Activated CD4-positive, alpha-beta memory T cell treated with anti-CD3 and anti-CD28 coated beads for 36 hours (primary cell): ENCODE measurements at places on chromosomes 3 and 15. TPM values are rescaled to one million over a fixed set of nuclear protein-coding genes. Genes with fewer than 3 reads are reported as not detected.

Gene CCDC54
- not detected for total RNA-seq

Gene CYP8B1
- not detected for total RNA-seq

Gene NDN
- total RNA-seq, result 1.3 TPM

Gene NAALADL2
- total RNA-seq, result not detected

Gene MNS1
- total RNA-seq, result 0.10 TPM

Gene FETUB
- total RNA-seq, result not detected

Gene CLSTN2
- not detected for total RNA-seq

Gene MORC1
- not detected for total RNA-seq

Gene TMA7
- 318 TPM for total RNA-seq

Gene MIX23
- total RNA-seq, result 86.4 TPM

Gene UBAP1L
- 2.4 TPM for total RNA-seq

Gene FEZF2
- not detected for total RNA-seq

Gene VGLL3
- not detected for total RNA-seq

Gene IL12A
- total RNA-seq, result not detected

DNA sequence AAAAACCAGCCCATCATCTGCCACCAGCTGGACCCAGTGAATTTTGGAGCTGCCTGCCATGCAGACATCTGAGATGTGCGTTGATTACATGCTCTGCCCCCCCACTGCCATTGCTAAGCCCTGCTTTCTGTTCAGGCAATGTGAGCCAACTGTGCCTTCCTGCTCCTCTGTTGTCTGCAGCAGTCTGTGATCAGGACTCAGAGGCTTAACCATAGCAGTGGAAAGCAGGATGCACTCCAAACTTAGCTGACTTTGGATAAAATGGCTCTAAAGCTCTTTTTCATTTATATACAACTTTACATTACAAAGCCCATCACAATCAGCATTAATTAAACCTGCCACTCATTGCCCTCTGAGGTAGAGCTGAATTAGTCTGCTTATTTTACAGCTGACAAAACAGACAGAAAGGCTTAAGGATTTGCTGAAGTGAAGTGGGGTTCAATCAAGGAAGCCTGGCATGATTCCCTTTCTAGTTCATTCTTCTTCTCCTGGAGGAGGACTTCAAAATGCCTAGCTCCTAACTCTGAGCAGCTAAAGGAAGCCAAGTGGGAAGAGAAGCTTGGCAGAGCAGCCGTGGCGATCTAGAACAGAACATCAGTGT, 15.7 kb upstream of the RPS27L start:
- no peak overlapping the region for H3K27ac ChIP-seq
- H3K4me3 ChIP-seq, result no peak overlapping the region
- DNase-seq, result no peak
- H3K27me3 ChIP-seq, result no peaks in the 10 kb centered on the region
- peaks cover 15% of the 10 kb centered on the region for H3K4me1 ChIP-seq

- H3K4me1 ChIP-seq, result no peaks in the 10 kb centered on the region
- H3K4me3 ChIP-seq, result no peak overlapping the region
- DNase-seq, result no peak
- no peaks in the 10 kb centered on the region for H3K36me3 ChIP-seq
These were observed 232.2 kb upstream of the ROBO1 start for GRCh38 chr3:80000022-80000421.

GRCh38 chr15:93719921-93720351, 511.4 kb upstream of the MCTP2 start:
- H3K27ac ChIP-seq, result no peak overlapping the region
- no peak for DNase-seq
- no peaks in the 10 kb centered on the region for H3K4me1 ChIP-seq
- H3K27me3 ChIP-seq, result no peaks in the 10 kb centered on the region

- no peak overlapping the region for H3K27ac ChIP-seq
- H3K4me3 ChIP-seq, result no peak overlapping the region
- H3K36me3 ChIP-seq, result no peaks in the 10 kb centered on the region
- no peaks in the 10 kb centered on the region for H3K27me3 ChIP-seq
These were observed 236.5 kb downstream of the LRTM1 start for GRCh38 chr3:54691289-54691771.

DNA sequence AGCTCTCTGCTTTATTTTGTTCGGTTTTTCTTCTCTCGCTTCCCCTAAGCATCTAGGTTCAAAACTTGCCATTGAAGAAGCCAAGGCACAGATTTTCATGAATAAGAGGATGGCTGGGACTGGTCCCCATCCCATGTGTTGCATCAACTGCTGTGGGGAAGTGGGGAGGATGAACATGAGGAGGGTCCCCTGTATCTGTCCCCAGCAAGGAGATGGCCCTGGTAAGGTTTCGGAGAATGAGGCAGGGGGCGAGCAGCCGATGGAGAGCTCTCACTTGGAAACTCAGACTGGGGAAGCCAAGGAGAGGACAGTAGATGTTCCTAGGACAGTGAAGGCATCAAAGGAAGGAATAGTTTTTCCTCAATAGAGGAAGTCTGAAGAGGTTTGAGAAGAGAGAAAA, 142.0 kb upstream of the ATP2B2 start:
- no peak for DNase-seq
- H3K27me3 ChIP-seq, result no peaks in the 10 kb centered on the region
- H3K27ac ChIP-seq, result no peak overlapping the region
- no peak overlapping the region for H3K4me3 ChIP-seq
- no peaks in the 10 kb centered on the region for H3K36me3 ChIP-seq

GRCh38 chr3:52897130-52898122, at the start of gene STIMATE:
Gene STIMATE, minus strand, starts transcription at chr3:52897548. Its CDS starts 98 bp downstream, at chr3:52897450.
- H3K36me3 ChIP-seq, result no peaks in the 10 kb centered on the region
- H3K4me3 ChIP-seq, result peak within 1 kb of the TSS; percentile 89
- DNase-seq, result peak; percentile 89
- H3K27me3 ChIP-seq, result no peaks in the 10 kb centered on the region
- peak within 1 kb of the TSS; percentile 61 for H3K27ac ChIP-seq
- H3K4me1 ChIP-seq, result peaks cover 49% of the 10 kb centered on the region

DNA sequence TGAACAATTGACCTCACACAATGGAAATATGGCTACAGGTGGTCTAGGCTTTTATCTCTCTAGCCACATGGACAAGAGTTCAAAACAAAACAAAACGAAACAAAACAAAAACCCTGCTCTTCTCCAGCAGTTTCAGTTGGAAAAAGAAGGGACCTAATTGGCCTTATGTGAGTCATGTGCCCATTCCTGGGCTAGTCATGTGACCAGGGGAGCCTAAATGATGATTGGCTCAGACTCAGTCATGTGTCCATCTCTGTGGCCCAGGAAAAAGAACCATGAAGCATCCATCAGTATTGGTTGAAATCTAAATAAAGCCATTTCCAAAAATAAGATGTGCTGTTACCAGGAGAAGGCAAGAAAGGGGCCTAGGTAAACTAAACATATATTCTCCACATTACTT, 96.8 kb downstream of the ANXA2 start:
- H3K27ac ChIP-seq, result no peak overlapping the region
- no peak for DNase-seq

DNA sequence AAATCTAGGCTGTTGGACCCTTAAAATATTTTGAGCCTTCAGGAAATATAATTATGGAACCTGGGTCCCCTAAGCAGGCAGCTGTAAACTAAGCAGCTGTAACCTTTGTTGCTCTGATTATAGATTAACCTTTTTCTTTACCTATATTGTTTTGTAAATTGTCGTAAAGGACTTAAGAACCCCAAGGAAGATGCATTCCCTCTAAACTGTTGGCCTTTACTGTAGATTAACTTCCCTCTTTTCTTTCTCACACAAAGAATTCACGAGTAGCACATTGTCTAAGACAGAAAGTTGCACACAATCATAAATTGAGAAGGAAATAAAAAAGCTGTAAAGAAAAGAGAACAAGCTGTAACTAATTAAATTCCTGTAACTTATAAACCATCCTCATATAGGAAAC, 877.3 kb downstream of the ROBO2 start:
- no peaks in the 10 kb centered on the region for H3K36me3 ChIP-seq
- H3K4me3 ChIP-seq, result no peak overlapping the region
- DNase-seq, result no peak
- no peaks in the 10 kb centered on the region for H3K27me3 ChIP-seq
- no peak overlapping the region for H3K27ac ChIP-seq

GRCh38 chr15:80659375-80659774, 35.7 kb upstream of the ABHD17C start:
- H3K36me3 ChIP-seq, result no peaks in the 10 kb centered on the region
- no peaks in the 10 kb centered on the region for H3K4me1 ChIP-seq
- H3K27ac ChIP-seq, result no peak overlapping the region
- H3K4me3 ChIP-seq, result no peak overlapping the region
- DNase-seq, result no peak

GRCh38 chr3:53753518-53754183, 92.6 kb downstream of the CHDH start:
- H3K36me3 ChIP-seq, result no peaks in the 10 kb centered on the region
- peaks cover 34% of the 10 kb centered on the region for H3K4me1 ChIP-seq
- H3K27me3 ChIP-seq, result peaks cover 8% of the 10 kb centered on the region
- peak overlapping the region; percentile 66 for H3K27ac ChIP-seq
- no peak overlapping the region for H3K4me3 ChIP-seq

DNA sequence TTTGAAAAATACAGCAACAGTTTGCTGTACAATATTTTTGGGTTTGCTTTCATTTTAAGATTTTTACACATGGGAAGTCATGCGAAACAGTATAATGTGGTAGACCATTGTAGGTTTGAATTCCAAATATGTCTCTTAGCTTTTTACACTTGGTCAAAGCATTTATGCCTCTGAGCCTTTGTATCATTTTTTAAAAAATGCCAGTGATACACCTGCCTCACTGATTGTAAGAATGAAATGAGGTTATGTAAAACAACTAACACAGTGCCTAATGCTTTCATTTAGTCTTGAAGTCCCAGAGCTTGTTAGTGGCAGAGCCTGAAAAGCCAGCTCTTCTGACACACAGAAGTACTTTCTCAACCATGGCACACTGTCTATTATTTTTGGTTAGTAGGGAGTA, 202.0 kb downstream of the UBE2E2 start:
- H3K36me3 ChIP-seq, result no peaks in the 10 kb centered on the region
- H3K27me3 ChIP-seq, result no peaks in the 10 kb centered on the region
- no peaks in the 10 kb centered on the region for H3K4me1 ChIP-seq
- H3K4me3 ChIP-seq, result no peak overlapping the region
- no peak for DNase-seq

- peaks cover 80% of the 10 kb centered on the region for H3K27me3 ChIP-seq
- peaks cover 25% of the 10 kb centered on the region for H3K4me1 ChIP-seq
- peaks cover 30% of the 10 kb centered on the region for H3K36me3 ChIP-seq
- no peak for DNase-seq
- H3K4me3 ChIP-seq, result no peak within 1 kb of the TSS
These were observed at the start of gene ZIC1 for GRCh38 chr3:147409143-147410115. Gene ZIC1, plus strand, starts transcription at chr3:147409365. Its CDS starts 748 bp downstream, at chr3:147410113.

- H3K27me3 ChIP-seq, result no peaks in the 10 kb centered on the region
- no peaks in the 10 kb centered on the region for H3K36me3 ChIP-seq
- DNase-seq, result no peak
- no peak overlapping the region for H3K4me3 ChIP-seq
- no peaks in the 10 kb centered on the region for H3K4me1 ChIP-seq
These were observed 123.7 kb upstream of the HACD2 start for GRCh38 chr3:123708531-123708930.

- DNase-seq, result no peak
- no peaks in the 10 kb centered on the region for H3K27me3 ChIP-seq
These were observed 221.1 kb downstream of the MAGI1 start for GRCh38 chr3:65817553-65818126.

DNA sequence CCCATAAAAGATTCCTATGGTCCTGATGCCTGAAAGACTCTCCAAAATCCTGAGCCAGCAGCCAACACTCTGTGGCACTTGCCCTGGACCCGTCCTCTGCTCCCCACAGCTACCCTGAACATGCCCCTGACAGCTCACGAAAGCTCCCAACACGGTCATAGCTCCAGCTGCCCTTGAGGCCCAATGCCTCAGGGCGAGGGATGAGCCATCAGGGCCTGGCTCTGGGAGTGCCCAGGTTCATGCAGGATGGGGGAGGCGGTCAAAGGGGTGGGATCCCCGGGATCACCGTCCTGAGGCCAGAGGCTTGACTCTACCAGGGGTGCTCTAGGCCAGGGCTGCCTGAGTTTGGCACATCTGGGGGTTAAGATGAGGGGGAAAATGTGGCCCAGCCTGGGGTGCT, 72.7 kb upstream of the RPL32 start:
- H3K4me1 ChIP-seq, result peaks cover 16% of the 10 kb centered on the region
- H3K27me3 ChIP-seq, result no peaks in the 10 kb centered on the region
- no peak overlapping the region for H3K27ac ChIP-seq
- DNase-seq, result no peak
- no peak overlapping the region for H3K4me3 ChIP-seq

DNA sequence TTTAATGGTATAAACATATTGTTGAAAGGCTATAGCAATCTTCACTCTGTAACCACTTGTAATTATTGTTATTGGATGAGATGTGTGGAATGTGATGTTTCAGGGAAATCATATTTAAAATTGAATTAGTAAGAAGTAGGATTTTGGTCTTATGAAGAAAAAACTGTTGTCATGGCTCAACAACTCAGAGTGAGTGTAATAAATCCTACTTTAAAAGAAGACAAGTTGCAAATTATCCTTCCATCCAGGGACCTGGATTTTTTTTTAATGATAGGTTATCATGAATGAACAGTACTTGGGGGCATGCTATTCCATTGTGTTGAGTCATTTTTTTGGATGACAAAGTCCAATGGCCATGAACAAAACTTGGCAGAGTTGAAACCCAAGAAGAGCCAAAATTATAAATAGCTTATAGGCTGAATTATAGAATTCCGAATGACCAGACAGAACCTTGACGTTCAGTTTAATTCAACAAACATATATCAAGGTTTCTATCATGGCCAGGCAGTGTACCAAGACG, 625.5 kb upstream of the ZNF717 start:
- no peak overlapping the region for H3K27ac ChIP-seq
- H3K27me3 ChIP-seq, result no peaks in the 10 kb centered on the region
- H3K4me1 ChIP-seq, result no peaks in the 10 kb centered on the region
- no peak overlapping the region for H3K4me3 ChIP-seq
- no peak for DNase-seq
- H3K36me3 ChIP-seq, result no peaks in the 10 kb centered on the region

GRCh38 chr3:75396316-75396802, 267.8 kb upstream of the FRG2C start:
- no peak for DNase-seq
- H3K27me3 ChIP-seq, result peaks cover 8% of the 10 kb centered on the region
- no peaks in the 10 kb centered on the region for H3K4me1 ChIP-seq
- no peaks in the 10 kb centered on the region for H3K36me3 ChIP-seq
- no peak overlapping the region for H3K4me3 ChIP-seq
- no peak overlapping the region for H3K27ac ChIP-seq

DNA sequence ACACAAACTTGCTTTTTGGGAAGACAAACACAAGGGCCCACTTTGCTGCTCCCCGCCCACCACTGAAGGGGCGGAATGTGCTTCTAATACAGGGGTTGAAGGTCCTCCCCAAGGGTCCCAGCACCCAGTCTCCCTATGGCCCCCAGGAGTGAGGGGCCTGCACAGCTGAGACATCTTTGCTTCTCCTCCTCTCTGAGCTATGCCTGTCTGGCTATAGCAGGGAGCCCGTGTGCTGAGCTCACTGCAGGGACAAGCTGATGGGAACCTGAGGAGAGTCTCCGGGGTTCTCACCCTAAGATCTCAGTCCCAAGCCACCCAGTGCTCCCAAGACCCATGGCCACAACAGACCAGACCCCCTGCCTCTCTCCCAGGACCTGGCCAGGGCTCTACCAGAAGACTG, 61.1 kb upstream of the ACAN start:
- peaks cover 29% of the 10 kb centered on the region for H3K27me3 ChIP-seq
- H3K27ac ChIP-seq, result no peak overlapping the region
- no peak for DNase-seq
- H3K4me3 ChIP-seq, result no peak overlapping the region
- H3K4me1 ChIP-seq, result no peaks in the 10 kb centered on the region
